ENCODE measurements at places on chromosomes 1 and 21.

DNA sequence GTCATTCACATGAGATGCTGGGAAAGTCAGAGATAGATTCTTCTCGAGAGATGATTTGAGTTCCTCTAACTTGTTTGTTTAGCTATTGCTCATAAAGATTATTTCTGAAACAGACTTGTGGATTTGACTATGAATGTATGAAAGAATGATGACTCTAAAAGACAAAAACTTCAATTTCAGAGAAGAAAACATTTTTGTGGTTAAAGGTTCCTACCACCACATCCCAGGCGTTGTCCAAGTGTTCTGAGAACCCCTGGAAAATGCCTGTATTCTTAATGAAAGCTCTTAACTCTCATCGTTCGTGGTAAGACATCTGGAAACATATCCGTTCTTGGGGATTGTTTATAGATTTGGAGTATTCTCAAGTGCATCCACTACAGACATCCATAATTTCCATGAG is 228.7 kb downstream of the BARHL2 start:
- DNase-seq: no peak

DNA sequence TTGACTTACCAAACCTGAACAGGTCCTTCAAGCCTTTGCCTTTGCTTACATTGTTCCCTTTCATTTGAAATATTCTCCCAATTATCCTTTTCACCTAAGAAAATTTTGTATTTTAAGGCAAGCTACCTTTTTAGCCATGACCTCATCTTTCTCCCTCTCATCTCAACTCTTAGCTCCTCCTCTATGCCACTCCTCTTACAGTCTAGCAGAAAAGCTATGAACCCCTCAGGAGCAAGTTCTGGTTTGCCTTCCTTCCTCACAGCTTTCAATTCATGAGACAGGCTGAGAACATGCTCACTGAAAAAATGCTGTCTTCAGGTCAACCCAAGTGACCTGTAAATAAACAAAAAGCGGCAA is 8.3 kb upstream of the MUTYH start:
- DNase-seq: no peak

- no peak for DNase-seq
Measured at GRCh38 chr21:38188037-38188436, 68.8 kb upstream of the KCNJ15 start.

DNA sequence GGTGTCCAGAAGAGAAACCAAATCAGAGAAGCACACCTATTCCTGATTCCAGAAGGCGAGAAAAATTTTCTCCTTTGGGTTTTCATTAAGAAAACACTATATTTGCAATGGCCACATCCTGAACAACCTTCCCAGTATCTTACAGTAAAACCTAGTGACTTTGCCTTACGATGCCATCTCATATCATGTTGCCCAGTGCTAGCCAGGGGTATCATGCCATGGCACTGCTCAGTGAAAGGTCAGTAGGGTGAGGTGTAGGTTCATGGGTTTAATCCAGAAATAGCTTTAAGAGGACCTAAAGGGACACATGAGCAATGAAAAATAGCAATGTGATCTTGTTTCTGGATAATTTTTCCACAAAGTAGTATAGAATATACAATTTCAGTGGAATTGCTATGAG is 7.2 kb downstream of the TLCD4 start:
- no peak for DNase-seq
